ENCODE measurements at places on chromosomes 13 and 19.
A peak's percentile ranks its signal among the peaks of the same experiment; 100 is the strongest.

- DNase-seq = no peak
Measured at GRCh38 chr19:45663800-45664199, 4.2 kb upstream of the GIPR start.

DNA sequence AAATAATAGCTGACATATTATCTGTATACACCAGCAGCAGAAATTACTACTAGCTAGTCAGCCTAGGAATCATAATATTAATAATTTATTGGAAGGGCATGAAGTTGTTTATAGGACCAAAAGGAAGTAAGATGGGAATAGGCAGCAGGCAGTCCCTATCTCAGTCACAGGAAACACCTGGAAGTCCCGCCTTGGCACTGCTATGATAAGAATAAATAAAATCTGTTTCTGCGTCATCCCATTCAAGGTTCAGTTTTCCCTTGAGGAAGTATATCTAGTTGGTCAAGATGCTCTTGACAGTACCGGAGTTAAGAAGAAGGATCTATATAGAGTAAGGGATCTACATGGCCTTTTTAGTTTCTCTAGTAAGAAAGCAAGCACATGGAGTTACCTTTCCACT, 830.8 kb downstream of the DIAPH3 start:
- no peak for DNase-seq

GRCh38 chr19:36183245-36183628, 31.0 kb upstream of the COX7A1 start:
- DNase-seq = no peak

- no peak for DNase-seq
Measured at GRCh38 chr13:74575729-74576125, 441.5 kb upstream of the KLF12 start.

GRCh38 chr13:25280396-25280795, 6.9 kb downstream of the MTMR6 start:
- DNase-seq = no peak

- DNase-seq = no peak
Measured at GRCh38 chr13:96238241-96238640, 148.3 kb downstream of the HS6ST3 start.

GRCh38 chr19:53422551-53422950, 9.2 kb upstream of the ZNF761 start:
- DNase-seq = no peak

GRCh38 chr19:37519890-37520289, 13.2 kb downstream of the ZNF793 start:
- peak; percentile 86 for DNase-seq

GRCh38 chr13:74574964-74575728, 440.9 kb upstream of the KLF12 start:
- no peak for DNase-seq

- no peak for DNase-seq
Measured at GRCh38 chr13:108494991-108495645, 134.3 kb upstream of the MYO16 start.
